ENCODE measurements at places on chromosomes 5 and 9.

DNA sequence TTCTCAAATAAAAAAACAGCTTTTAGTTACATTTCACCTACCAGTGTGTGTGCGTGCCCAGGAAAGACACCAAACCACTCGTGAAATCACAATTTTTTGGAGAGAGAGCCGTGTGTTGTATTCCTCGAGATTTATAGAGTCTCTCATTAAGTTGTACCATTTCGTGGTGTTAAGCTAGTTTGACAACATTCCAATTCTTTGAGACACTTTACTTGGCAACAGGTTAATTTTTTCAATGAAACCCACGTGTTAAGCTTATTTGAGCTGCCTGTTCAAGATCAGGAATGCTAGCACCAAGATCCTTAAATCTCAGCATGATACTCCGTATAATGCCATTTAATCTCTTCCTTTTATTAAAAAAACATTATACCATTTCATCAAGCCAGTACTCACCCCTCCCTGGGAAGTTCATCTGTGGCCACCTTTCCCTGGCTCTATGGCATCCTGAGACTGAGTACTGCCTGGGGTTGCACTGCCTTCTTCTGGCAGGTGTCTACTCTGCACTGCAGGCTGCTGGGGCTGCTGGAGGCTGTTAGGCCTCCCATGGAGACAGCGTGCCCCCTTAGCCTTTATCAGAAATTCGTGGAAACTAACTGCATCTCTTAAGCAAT, 143.7 kb downstream of the ARHGAP26 start:
- no peaks in the 10 kb centered on the region for H3K27me3 ChIP-seq
- H3K4me1 ChIP-seq: peaks cover 40% of the 10 kb centered on the region
- H3K36me3 ChIP-seq: peaks cover 2% of the 10 kb centered on the region
- no peak for DNase-seq

DNA sequence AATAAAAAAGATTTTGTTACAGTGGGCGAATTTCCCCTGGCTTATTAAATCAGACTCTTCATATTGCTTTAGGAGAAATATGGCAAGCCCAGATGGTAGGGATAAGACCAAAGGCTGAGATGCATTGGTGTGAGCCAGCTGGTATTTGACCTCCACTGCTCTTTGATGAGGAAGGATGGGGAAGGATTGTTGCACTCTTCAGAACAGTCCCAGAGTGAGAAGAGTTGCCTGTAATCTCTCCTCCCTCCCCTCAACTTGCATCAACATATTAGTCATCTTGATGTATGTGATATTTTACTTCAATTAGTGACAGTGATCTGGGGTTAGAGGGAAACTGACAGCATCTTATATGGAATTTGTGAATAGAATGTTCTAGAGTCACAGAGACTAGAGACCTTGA, 136.6 kb downstream of the ADAMTS12 start:
- H3K4me1 ChIP-seq: no peaks in the 10 kb centered on the region
- no peak overlapping the region for H3K4me3 ChIP-seq
- DNase-seq: no peak
- H3K27ac ChIP-seq: no peak overlapping the region
- no peaks in the 10 kb centered on the region for H3K27me3 ChIP-seq

GRCh38 chr9:74379718-74380117, 117.4 kb upstream of the RORB start:
- H3K27ac ChIP-seq: no peak overlapping the region
- H3K4me3 ChIP-seq: no peak overlapping the region
- H3K4me1 ChIP-seq: no peaks in the 10 kb centered on the region

GRCh38 chr5:174910245-174910737, 185.9 kb downstream of the MSX2 start:
- H3K36me3 ChIP-seq: no peaks in the 10 kb centered on the region
- peaks cover 37% of the 10 kb centered on the region for H3K27me3 ChIP-seq
- no peak overlapping the region for H3K4me3 ChIP-seq
- no peak overlapping the region for H3K27ac ChIP-seq
- peaks cover 2% of the 10 kb centered on the region for H3K4me1 ChIP-seq

DNA sequence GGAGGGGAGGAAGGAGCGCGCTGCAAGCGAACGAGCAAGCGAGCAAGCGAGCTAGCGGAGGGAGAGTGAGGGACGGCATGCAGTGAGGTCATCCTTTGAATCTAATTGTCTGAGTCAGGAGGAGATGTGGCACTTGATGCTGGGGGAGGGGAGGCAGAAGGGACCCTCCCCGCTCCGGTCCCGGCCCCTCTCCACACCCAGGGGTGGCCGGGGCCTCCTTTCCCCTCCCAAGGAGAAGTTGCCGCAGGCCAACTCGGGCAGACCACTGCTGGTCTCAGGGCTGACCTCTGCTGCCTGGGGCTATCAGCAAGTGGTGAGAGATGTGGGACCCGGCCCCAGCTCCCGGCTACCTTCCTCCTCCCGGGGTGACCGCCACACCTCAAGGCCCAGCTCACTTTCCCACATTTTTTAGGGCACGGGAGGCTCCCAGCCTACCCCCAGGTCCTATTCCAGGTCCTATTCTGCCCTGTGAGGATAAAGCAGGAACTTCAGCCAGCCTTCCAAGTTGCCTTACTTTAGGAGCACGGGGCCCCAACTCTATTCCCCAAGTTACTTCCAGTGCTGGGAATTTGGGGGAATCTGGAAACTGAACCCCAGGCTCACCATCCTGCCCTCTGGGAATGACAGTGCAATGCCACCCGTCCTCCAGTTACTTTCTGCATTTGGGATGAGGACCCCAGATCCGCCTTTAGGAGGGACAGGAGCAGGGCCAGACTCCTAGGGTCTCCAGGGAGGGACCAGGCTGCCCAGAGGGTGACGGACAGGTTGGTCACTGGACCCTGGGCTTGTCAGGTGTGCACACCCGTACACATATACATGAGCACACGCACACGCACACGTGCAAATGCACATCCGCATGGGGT, 11.1 kb downstream of the CNTFR start:
- peaks cover 76% of the 10 kb centered on the region for H3K27me3 ChIP-seq
- H3K4me3 ChIP-seq: peak overlapping the region; percentile 44
- no peaks in the 10 kb centered on the region for H3K36me3 ChIP-seq
- H3K27ac ChIP-seq: no peak overlapping the region
- H3K4me1 ChIP-seq: peaks cover 38% of the 10 kb centered on the region
- no peak for DNase-seq

GRCh38 chr5:54570916-54571315, 53.4 kb downstream of the SNX18 start:
- H3K27ac ChIP-seq: no peak overlapping the region
- no peak overlapping the region for H3K4me3 ChIP-seq
- peaks cover 17% of the 10 kb centered on the region for H3K4me1 ChIP-seq
- no peaks in the 10 kb centered on the region for H3K36me3 ChIP-seq

DNA sequence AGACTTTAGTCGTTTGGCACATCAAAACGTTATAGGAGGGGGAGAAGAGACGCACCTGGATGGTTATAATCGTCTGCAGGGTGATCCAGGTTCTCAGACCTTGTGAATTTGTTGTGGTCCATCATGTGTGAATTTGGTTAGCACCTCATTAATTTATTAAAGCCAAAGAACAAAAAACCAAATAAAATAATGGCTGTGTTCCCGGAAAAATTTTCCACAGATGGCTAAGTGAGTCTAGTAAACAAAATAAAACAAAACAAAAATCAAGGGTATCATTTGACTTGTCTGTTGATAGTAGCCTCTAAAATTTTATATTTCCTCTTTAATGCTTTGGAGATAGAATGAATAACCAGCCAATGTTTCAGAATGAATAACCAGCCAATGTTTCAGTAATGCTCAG, 119.7 kb downstream of the ACTBL2 start:
- peaks cover 2% of the 10 kb centered on the region for H3K4me1 ChIP-seq
- no peak for DNase-seq
- no peak overlapping the region for H3K4me3 ChIP-seq
- no peaks in the 10 kb centered on the region for H3K27me3 ChIP-seq

DNA sequence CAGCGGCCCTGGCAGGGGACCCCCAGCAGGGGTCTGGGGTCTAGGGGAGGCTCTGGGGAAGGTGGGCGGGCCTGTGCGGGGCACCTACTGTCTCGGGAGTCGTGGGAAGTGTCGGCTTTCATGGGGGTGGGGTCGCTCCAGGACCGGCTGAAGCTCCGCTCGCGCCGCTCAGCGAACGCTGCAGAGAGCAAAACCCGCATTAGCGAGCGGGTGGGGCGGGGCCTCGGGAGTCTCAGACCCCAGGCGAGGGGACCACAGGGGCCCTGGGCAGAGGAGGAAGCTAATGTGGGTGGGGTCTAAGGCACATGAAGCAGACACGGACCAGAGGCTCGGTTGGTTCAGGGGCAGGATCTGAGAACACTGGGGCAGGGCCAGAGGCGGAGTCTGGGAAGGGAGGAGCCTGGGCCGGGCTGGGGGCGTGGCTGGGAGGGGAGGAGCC, 5.5 kb downstream of the NSMF start:
- peaks cover 2% of the 10 kb centered on the region for H3K4me1 ChIP-seq
- H3K4me3 ChIP-seq: no peak overlapping the region
- H3K27ac ChIP-seq: no peak overlapping the region
- peaks cover 6% of the 10 kb centered on the region for H3K36me3 ChIP-seq

DNA sequence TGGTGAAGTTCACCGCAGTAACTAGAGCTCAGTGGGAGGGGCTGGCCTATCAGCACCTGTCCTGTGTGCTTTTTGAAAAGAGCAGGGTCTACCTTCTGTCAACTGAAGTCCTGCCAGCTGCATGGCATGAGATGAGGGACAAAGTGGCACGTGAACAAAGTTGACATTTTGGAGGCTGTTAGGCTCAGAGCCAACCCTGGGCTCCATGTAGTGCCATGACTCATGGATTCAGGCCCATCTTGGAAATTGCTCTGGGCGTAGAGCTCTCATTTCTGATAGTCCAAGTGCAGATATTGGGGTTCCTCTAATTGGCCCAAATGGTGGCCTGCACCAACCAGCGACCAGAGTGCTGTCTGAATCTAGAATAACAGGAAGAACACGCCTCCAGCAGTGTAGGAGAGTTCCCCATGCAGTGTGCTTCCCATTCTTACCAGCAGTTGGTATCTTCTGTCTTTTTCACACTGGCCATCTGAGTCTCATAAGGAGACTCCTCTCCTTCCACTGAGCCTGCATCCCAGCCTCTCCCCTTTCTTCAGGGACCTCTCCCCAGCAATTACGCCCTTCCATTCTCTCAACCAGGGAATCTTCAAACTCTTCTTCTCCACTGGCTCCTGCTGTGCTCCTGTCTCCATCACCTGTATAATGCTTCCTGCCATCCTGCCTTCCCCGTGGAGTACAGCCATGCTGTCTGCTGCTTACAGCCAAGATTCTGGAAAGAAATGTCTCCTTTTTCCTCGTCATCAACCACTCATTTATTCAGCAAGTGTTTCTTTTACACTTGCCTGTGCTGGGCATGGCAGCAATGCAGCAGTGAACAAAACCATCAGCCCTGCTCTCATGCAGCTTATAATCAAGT, 30.4 kb downstream of the IRF1 start:
- peaks cover 13% of the 10 kb centered on the region for H3K27me3 ChIP-seq
- no peaks in the 10 kb centered on the region for H3K36me3 ChIP-seq
- H3K4me3 ChIP-seq: no peak overlapping the region
- peaks cover 17% of the 10 kb centered on the region for H3K4me1 ChIP-seq

DNA sequence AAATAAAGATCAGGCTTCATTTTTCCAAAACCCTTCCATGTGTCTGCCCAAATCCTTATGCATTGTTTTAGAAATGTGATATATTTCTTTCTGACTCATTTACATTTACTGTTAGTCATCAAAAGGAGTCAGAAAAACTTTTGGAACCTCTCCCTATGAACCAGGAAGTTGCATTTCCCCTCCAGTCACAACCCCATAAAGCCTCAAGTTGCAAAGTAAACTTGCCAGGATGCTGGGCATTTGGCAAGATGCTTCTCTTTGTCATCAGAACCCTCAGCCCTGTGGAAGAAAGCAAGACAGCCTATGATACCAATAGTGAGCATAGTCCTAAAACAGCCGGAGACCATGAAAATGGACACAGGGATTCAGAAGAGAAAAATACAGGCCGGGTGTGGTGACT, 84.2 kb downstream of the MUSK start:
- no peaks in the 10 kb centered on the region for H3K27me3 ChIP-seq
- H3K27ac ChIP-seq: no peak overlapping the region
- no peak for DNase-seq
- H3K4me1 ChIP-seq: no peaks in the 10 kb centered on the region
- no peaks in the 10 kb centered on the region for H3K36me3 ChIP-seq

DNA sequence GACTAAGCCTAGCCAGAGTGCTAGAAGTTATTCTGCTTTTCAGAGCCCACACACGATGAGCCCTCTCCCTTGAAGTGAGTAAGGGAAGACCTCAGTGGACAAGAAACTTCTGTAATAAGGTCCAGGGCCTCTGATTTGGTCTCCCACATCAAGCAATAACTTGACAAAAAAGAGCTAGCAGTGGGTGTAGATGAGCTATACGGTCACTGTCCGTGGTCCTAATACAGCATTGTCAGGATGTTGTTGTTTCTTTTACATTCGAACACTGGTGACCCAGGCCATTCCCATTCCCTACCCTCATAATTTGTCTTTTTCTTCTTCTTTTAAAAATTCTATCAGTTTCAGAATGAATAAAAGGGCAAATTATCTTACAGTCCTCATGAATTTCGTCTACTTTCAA, 5.2 kb downstream of the PCSK1 start:
- H3K27me3 ChIP-seq: peaks cover 45% of the 10 kb centered on the region
- no peak for DNase-seq

GRCh38 chr5:79847561-79847960, 143.5 kb downstream of the MTX3 start:
- no peak overlapping the region for H3K27ac ChIP-seq
- H3K36me3 ChIP-seq: no peaks in the 10 kb centered on the region
- DNase-seq: no peak
- no peaks in the 10 kb centered on the region for H3K4me1 ChIP-seq
- no peak overlapping the region for H3K4me3 ChIP-seq

DNA sequence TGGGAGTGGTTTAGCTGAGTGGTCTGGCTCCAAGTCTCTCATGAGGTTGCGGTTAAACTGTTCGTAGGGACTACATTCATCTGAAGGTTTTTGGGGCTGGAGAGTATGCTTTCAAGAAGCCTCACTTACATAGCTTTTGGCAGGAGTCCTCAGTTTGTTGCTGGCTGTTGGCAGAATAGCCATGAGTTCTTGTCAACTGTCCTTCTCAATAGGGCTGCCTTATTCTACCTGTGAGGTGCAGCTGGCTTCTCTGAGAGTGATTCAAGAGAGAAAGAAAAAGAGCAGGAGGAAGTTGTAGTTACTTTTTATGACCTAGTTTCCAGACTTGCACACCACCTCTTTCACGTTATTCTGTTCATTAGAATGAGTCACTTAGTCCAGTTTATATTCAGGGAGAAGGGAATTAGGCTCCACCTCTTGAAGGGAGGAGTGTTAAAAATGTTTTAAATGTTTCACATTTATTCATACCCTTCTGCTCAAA, 33.2 kb downstream of the YTHDC2 start:
- no peak overlapping the region for H3K27ac ChIP-seq
- peaks cover 5% of the 10 kb centered on the region for H3K4me1 ChIP-seq
- no peak for DNase-seq
- peaks cover 40% of the 10 kb centered on the region for H3K36me3 ChIP-seq
- no peaks in the 10 kb centered on the region for H3K27me3 ChIP-seq

DNA sequence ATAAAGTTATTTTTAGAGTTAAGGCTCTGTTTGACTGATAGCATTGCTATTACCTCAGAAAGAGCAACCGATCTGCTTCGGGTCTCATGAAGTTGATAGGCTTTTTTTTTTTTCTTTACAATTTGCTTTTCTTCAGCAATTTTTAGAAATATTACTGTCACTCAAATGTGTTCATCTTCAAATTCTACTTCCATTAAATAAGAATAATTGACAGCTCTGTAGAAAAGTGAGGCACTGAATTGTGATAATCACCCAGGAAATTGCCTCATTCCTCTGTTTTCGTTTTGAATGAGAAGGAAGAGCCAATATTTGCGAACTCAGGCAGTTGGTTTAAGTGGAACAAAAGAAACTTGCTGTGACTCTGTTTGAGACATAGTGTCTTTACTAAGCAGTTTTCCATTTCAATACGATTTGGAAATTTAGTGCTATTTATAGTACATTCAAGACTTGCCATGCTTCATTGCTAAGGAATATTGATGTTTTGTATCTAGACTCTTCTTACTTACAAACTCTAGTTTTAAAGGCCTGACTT, 700.5 kb upstream of the CDH10 start:
- H3K4me3 ChIP-seq: no peak overlapping the region
- no peak for DNase-seq
- no peaks in the 10 kb centered on the region for H3K4me1 ChIP-seq
- H3K27ac ChIP-seq: no peak overlapping the region
